ENCODE measurements at places on chromosomes 1 and 21.

DNA sequence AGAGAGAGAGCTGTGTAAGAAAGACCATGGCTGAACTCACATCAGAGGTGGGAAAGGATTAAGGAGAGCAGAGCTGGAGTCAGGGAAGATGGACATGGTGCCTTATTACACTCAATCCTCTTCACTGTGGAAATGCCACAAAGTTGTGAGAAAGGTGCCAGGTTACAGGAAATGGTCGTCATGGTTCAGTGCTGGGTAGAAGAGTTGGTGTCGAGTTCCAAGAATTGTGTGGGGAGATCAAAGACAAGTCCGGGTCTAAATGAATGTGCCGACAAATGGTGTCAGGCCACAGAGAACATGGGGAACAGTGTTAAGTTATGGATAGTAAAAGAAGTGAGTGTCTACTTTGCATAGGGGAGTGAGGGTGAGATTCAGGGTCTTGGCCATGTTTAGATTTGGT, 40.9 kb downstream of the LAMC2 start:
- no peak for DNase-seq

DNA sequence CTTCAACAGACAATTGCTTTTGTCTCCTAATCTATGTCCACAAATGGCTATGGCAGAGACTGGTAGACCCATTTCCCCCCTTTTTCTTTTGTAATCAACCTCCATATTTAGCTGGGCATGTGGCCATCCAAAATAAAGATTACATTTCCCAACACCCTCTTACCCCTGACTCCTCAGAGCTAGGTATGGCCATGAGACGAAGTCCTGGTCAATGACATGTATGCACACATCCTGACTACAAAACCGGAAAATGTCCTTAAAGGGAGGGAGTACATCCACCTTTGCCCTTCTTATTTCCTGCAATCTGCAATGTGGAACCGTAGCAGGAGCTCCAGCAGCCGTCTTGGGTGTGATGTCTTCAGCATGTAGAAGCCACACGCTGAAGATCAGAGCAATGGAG, 36.2 kb upstream of the RCSD1 start:
- no peak for DNase-seq

DNA sequence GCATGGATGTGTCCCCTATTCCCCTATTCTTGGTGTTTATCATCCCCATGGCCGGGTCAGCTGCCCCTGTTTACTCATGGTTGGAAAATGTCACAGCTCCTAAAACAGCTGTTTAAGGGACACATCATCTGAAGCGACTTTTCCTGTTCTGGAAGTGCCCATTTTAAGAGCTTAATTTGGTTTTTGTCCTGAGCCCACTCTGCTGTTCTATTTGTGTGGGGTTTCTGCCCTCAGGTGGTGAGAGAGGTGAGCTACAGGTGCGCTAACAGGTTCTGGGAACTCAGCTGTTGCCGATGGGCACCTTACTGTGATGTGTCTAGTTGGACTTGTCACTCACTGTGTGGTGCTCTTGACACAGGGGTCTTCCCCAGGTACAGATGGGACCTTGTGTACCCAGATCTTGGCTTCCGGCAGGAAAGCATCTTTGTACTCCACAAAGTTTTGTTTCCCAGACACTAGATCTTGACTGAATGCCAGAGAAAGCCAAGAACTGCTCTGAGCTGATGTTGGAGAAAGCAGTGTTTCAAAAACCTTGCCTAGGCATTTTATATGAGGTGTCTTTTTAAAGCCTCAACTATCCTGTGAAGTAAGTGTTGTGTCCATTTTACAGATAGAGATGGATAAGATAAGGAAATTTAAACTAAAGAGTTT, 59.0 kb upstream of the CD1D start:
- no peak for DNase-seq

DNA sequence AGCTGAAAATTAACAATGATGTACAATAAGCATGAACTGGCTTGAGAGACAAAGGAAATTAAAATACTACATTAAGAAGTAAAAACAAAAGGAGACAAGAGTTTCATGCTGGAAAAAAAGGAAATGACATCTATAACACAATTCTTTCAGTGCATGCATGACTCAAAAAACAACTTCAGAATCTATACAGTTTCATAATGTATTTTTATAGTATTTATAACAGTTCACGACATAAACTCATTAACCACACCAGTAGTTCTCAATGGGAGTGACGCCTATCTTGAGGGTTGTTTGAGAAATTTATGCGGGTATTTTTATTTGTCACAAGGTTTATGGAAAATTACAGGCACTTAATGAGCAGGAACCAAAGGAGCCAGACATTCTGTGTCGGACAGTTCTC, 168.5 kb downstream of the SMYD3 start:
- DNase-seq: no peak

GRCh38 chr21:14754259-14754604, 208.1 kb upstream of the SAMSN1 start:
- no peak for DNase-seq

Measured in heart left ventricle (tissue), 16 donors.